ENCODE measurements at places on chromosomes 16 and 17. TPM values are rescaled to one million over a fixed set of nuclear protein-coding genes. Genes with fewer than 3 reads are reported as not detected.

Gene PRKCB
- polyA plus RNA-seq: 33.8 TPM

DNA sequence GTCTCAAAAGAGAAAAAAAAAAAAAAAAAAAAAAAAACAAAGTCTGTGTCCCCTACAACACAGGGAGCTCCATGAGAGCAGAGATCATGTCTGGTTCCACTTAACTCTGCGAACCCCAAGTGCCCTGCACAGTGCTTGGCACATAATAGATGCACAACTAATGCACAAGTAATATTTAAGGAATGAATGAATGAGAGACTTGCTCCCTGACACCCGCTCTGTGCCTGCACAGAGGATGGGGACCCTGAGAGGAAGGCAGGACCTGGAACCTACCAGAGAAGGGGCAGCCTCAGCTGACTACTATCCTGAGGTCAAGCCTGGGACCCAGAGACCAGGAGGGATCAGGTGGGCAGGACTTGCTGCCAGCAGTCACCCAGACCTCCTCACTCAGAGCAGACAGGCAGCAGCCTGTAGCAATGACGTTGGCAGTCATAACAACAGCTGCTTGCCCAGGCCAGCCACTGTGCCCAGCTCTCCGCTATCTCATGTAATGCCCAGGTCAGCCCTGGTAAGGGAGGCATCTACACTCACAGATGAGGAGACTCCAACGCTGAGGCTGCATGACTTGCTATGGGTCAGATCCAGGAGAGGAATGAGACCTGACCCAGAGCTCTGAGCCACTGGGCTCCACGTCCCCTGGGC, 2.9 kb downstream of the MYO15A start:
- no peak for DNase-seq

GRCh38 chr17:46958041-46958591, 20.9 kb downstream of the RPRML start:
- no peak for DNase-seq

GRCh38 chr17:72538901-72539352, 418.1 kb downstream of the SOX9 start:
- no peak for DNase-seq

DNA sequence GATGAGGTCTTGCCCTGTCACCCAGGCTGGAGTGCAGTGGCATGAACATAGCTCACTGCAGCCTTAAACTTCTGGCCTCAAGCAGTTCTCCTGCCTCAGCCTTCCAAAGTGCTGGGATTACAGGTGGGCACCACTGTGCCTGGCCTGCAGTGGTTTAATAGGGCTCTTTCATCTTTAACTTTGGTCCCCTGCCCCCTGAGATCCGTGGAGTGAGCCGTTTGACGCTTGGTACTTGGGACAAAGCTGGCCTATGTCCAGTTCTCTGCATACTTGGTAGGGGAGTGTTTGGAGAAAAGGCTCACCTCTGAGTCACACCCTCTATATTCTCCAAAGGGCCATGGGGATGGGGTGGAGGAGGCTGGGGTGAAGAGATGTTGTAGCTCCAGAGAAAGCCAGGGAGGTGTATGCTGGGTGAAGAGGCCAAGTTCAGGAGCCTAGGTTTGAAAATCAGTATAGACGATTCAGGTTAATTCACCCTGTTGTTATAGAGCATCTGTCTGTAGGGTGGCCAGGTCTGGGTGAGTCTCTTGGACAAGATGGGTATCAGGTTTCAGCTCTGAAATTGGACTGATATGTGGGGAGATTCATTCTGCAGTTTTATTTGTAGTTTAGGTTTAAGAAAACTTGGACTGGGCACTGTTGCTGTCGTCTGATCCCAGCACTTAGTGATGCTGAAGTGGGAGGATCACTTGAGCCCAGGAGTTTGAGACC, 17.6 kb downstream of the ABCC1 start:
- DNase-seq: no peak

DNA sequence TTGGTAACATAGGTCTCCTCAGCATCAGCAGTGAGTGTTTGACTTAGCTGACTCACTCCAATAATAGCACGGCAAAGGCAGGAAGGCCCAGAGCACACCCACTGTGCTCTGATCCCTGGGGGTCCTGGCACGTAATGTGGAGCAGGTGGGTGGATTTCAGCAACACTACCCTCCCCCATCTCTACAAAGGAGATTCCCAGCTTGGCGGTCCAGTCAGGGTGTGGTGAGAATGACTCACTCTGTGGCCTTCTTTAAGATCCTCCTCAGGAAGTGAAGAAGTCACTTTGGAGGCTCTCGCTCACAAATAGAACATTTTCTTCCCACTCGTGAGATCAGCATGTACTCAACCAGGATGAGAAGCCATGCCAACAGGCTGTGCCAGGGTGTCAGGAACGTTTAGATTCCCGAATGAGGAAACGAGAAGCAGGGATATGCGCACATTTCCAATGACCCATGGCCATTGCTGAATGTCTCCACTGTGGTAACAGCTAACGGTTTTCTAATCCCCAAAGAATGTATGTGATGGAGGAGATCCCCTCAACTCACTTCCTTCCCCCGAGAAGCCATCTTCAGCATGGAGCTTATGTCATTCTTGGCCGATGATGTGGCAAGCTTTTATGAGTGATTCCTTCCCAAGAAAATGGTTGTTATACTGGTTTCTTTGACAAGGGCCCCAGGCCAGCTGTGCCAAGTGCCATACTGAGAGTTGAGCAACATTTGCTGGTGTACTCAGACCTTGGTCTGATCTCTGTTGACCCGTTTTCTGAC, 365.2 kb downstream of the C16orf95 start:
- no peak for DNase-seq

DNA sequence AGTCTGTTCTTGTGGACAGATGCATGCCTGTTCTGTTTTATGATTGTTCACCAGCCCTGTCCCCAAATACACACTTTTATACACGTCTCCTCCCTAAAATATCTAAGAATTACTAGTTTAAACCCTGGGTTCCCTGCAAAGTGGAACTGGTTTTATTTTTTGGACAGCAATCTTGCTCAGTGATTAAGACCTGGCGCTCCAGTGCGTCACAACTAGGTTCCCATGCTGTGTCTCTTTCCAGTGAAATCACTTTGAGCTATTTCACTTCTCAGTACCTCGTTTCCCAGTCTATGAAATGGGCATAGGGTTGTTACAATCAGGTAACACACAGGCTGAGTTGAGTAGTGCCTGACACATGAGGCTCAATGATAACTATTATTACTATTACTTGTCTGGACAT, 1.1 kb downstream of the CEP20 start:
- no peak for DNase-seq

Gene CACNG5
- not detected for polyA plus RNA-seq

Gene LRRC37A
- 0.99 TPM for polyA plus RNA-seq

Gene ST6GALNAC2
- polyA plus RNA-seq: 1.3 TPM

Gene HS3ST3A1
- 1.9 TPM for polyA plus RNA-seq

DNA sequence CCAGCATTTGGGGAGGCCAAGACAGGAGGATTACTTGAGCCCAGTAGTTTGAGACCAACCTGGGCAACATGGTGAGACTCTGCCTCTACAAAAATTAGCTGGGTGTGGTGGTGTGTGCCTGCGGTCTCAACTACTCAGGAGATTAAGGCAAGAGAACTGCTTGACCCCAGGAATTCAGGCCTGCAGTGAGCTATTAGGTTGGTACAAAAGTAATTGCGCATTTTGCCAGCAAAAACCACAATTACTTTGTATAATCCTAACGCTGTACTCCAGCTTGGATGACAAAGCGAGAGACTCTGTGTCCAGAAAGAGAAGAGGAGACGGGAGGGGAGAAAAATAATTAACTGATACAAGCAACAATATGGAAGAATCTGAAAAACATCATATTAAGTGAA, 32.7 kb downstream of the YWHAE start:
- no peak for DNase-seq

DNA sequence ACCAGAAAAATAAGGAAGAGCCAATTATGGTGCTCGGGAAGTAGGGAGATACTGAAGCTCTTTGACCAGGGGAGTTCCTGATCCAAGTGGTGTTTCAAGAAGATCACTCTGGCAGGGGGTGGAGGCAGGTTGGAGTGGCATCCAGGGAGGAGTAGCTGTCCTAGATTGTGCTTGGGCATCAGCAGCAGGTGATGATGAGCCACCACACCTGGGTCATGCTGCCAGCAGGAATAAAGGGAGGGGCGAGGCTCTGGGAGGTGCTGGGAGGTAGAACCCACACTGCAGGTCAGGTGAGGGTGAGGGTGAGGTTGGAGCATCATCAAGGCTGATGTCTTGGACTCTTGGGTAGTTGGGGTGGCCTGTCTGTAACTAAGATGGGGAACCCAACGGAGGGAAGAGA, 35.4 kb upstream of the ADGRG1 start:
- no peak for DNase-seq

All from spleen (tissue), 13 donors.